Large intestine (tissue), 12 donors: ENCODE measurements at places on chromosomes 11 and 22.
A peak's percentile ranks its signal among the peaks of the same experiment; 100 is the strongest.

- peak; percentile 27 for DNase-seq
Measured at GRCh38 chr11:64553554-64554201, 37.3 kb upstream of the SLC22A12 start.

- no peak for DNase-seq
Measured at GRCh38 chr11:19683862-19684491, 28.7 kb upstream of the NAV2 start.

- peak; percentile 23 for DNase-seq
Measured at GRCh38 chr11:6258571-6259081, 1.0 kb upstream of the CCKBR start.

DNA sequence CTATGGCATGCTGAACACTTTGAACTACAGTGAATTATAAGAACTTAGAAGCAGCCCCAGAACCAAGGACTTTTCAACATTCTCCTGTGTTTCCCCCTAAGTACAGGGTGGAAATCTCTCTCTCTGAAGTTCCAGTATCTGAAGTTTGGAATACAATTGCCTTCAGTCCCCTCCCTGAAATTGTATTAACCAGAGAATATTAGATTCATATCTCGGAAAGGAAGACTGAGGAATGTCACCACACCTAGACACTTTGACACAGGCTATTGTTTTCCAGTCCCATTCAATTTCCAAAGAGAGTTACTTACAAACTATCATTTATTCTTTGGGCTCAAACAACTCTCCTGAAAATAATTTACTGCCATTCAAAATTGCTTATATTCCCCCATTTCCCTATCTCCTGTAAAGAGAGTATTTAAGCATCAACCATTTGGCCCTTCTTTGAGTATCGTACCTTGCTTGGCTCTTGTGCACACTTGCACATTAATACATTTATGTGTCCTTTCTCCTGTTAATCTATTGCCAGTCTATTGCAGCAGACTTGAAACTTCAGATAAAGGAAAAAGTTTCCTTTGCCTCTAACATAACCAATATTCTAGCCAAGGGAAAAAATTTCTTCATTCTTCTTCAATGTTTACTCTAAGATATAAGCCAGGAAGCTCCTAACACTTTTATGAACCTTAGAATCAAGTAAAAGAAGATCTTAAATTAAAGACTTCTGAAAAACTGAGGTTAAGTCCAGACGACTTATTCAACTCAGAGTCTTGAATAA, 402.4 kb upstream of the DDI1 start:
- no peak for DNase-seq

- no peak for DNase-seq
Measured at GRCh38 chr11:58494101-58494500, 13.8 kb downstream of the OR5B21 start.

GRCh38 chr22:32066820-32067219, 23.8 kb downstream of the SLC5A1 start:
- no peak for DNase-seq

DNA sequence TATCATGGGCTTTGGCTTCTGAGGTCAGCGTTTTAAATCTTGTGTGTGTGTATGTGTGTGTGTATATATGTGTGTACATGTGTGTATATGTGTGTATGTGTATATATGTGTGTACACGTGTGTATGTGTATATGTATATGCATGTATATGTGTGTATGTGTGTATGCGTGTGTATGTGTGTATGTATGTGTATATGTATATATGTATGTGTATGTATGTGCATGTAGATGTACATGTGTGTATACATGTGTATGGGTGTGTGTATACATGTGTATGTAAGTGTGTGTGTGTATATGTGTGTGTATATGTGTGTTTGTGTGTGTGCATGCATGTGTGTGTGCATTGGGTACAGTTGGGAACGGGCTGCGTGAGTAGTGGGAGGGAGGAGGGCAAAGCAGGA, 123.0 kb downstream of the ST3GAL4 start:
- no peak for DNase-seq

- DNase-seq = no peak
Measured at GRCh38 chr11:132452616-132453015, 1079.7 kb downstream of the OPCML start.

DNA sequence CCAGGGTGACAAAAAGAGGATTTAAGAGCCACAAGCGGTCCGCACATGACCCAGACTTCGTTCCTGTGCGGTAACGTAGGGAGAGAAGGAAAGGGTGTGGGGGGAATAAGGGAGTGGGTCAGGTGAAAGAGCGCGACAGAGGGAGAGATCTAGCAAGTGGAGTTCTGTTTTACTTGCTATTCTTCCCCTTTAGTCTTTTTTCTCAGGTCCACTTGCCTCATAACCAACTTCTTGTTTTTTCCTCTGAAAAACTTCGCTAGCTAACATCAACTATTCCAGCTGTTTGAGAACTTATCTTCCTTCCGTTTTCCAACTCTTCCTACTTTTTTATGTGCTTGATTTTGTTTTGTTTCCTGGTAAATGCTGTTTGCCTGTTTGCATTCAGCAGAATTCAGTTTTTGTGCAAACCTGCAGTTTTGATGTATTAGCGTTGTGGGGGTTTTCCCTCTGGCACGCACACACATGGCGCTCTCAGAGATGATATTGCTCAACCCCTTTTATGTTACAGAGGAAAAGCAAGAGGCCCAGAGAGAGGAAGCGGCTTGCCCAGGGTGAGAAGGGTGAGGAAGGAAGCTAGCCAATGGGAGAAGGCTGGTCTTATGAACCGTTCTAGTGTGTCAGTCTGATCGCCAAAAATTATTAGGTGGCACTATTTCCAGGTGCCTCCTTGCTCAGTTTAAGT, 592 bp upstream of the CTSC start:
- peak; percentile 59 for DNase-seq

GRCh38 chr11:17865765-17866428, 131.3 kb downstream of the KCNC1 start:
- peak; percentile 3 for DNase-seq

GRCh38 chr11:83292709-83293456, 6.7 kb upstream of the CCDC90B start:
- peak; percentile 54 for DNase-seq

GRCh38 chr11:78982473-78982872, 407.8 kb upstream of the NARS2 start:
- DNase-seq = peak; percentile 31

DNA sequence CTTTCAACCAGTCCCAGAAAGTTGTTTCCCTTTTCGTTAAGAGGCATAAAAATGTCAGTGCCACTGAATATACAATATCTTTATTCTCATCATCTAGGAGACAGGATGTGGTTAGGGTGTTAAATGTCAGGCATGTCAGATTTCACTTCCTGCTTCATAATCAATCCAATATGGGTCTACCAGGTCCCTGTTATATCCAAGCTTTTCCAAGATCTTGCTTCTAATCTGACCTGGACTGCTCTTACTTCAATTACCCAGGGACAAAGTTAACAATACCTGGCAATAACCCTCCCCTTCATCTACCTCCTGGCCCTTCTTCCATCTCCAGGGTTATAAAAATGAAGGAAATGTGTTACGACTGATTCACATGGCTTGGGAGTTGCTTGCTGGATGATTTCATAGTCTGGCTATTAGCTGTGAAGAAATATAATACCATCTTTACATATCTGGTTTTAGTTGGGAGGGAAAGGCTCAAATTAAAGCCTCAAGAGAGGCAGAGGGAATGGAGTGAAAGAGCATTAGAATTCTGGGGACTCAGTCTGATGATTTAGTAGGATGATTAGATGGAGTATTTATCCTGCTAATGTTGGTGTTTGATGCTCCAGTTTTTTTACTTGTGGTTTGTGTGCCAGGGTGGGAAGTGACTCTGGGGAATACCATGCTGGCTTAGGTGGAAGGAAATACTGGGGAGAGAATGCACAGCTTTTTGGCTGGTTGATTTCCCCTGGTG, 534.3 kb downstream of the ETS1 start:
- no peak for DNase-seq

DNA sequence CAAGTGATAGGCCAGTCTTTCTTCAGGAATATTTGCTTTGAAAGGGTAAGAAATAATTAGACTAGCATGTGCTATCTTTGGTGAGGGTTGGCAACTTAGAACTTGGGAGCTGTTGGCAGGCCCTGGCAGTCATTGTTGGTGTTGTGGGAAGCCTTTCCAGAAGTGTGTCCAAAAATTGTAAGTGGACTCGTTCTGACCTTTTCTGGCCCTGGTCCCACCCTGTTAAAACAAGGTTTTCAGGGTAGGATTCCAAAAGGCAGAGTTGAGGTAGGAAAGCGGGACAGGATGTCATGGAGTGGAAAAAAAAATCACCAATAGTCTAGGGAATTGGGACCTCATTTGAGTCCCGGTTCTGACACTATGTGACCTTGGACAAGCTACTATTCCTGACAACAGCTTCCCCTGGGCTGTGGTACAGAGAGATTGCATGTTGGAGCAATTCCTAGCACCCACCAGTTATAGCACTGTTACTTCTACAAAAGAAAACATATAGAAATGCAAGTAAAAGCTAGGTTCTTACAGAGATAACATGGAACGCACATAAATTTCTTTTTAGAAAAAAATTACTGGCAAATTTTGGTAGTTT, 299.3 kb upstream of the DDI1 start:
- DNase-seq = no peak

DNA sequence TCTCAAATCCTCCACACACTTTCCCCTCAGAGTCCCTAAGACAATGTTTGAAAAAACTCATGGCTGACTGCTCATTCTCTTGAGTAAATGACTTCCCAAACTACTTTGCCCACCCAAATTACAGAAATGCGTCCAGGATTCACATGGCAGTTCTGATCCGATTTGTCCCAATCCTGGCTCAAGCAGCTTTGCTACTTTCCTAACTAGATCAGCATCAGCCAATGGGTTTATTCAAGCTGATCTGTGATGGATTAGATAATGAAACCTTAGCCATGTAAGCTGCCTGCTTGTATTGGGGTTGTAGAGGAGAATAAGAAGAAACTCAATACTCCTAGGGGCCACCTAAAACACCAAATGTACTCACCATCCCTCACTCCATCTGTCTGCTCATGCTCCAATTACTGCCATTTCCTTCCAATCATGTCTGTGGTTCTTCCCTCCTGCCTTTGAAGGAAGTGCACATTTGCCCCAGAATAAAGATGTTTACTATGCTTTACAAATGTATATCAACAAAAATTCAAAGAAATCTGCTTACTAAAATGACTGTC, 6.9 kb downstream of the RBFOX2 start:
- DNase-seq = no peak

GRCh38 chr11:90774727-90775566, 552.1 kb upstream of the CHORDC1 start:
- DNase-seq = no peak

- DNase-seq = no peak
Measured at GRCh38 chr11:79101656-79102055, 339.2 kb downstream of the TENM4 start.

DNA sequence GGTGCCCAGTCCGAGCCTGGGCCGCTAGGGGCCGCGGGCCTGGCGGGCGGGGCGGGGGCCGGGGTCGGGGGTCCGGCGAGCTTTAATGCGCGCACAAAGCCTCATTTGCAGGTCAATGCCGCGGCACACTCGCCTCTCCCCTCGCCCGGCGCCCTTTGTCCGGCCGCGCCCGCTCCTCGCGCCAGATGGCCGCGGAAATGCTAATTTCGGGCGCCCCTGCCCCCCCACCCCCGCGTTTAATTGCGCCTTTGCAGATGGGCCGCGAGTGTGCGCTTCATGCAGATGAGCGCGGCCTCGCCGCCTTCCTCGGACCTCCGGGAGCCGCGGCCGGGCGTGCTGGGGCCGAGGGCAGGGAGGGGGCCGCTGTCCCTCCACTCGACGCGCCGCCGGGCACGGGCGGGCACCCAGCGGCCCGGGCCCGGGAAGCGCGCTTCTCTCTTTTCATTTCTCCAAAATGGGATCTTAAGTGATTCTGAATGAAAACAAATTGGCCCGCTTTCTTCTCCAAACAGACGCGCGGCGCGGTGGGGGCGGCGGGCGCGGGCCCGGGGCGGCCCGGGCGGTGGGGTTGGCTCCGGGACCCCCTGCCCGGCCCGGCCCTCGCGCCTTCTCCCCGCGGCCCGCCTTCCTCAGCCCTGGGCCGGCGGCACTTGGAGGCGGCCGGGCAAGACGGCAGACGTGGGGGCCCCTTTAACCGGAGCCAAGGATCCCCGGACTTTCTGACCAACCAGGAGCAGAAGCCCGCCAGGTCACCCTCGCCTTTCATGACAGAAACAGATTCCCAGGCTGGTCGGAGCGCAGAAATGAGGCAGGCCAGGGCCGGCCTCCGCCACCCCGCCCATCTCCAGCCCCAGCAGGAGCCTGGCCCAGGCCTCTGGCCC, 22.9 kb downstream of the CDKN1C start:
- no peak for DNase-seq

GRCh38 chr11:86101941-86102407, 33.1 kb upstream of the PICALM start:
- DNase-seq = no peak

DNA sequence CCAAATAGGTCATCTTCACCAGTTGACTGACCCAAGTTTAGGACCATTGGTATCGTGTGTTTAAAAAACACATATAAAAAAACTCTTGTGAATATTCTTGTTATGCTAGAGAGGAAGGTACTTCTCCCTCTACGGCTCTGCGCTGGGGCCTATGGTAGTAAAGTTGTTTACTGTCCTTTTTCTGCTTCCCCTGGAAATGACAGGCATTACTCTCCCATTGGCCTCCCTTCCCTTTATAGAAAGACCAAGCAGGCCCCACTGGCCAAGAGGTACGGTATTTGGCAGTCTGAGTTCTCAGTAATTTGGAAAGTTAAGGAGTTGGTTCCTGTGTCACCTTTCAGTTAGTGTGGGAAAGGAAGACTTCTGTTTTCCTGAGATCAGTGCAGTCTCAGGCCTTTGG, 6.5 kb downstream of the THYN1 start:
- no peak for DNase-seq

DNA sequence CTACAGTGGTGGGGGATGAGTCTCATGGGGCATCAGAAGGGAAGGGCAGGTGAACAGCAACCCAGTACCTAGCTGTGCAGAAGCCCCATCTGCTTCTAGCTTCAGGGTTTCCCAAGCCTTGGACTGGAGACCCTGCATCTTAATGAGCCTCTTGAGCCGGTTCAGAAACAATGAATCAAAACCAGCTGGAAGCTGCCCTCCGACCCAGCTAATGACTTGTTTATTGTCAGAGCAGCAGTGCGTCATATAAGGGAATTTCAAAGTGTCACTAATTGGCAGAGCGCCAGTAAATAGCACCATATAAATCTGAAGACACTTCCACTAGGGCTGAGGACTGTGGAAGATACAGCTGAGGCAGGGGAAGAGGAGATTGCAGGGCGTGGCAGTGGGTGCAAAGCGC, 57.5 kb downstream of the RPUSD4 start:
- peak; percentile 96 for DNase-seq

DNA sequence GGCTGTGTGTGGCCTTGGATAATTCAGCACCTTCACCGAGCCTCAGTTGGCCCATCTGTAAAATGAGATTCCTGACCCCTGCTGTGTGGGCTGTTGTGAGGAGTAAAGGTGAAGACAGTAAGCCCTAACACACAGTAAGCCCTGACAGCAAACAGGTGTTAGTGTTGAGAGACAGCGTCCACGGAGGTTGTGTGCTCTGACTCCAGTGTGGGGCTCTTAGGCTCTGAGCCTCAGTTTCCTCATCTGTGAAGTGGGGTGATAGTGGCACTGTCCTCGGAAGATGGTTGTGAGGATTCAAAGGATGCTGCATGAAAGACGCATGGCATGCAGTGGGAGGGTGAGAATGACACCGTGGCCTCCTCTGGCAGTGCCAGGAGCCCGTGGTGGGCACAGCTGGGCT, 14.2 kb downstream of the DPP3 start:
- DNase-seq = no peak

- DNase-seq = no peak
Measured at GRCh38 chr11:64878223-64878493, 263 bp downstream of the EHD1 start.
